DMS79 (cell line): ENCODE measurements at places on chromosomes 1 and 21.
A peak's percentile ranks its signal among the peaks of the same experiment; 100 is the strongest.

- no peak for DNase-seq
Measured at GRCh38 chr21:35593000-35593502, 467.3 kb downstream of the SETD4 start.

GRCh38 chr21:41559658-41560631 lies 52.0 kb upstream of the TMPRSS2 start:
- no peak for DNase-seq

DNA sequence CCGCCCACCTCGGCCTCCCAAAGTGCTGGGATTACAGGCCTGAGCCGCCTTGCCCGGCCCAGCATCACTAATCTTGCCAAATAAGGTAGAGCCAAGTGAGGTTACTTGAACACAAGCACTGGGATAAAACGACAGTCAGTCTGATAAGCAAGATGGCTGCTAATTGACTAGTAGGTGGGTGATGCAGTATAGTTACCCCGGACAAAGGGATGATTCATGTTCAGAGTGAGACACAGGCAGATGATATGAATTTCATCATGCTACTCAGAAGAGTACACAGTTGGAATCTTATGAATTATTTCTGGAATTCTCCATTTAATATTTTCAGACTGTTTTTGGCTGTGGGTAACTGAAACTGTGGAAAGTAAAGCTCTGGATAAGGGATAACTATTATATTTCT lies 178.4 kb downstream of the USP25 start:
- DNase-seq, result no peak

GRCh38 chr1:46547481-46548383 lies 3.7 kb downstream of the KNCN start:
- DNase-seq, result no peak

DNA sequence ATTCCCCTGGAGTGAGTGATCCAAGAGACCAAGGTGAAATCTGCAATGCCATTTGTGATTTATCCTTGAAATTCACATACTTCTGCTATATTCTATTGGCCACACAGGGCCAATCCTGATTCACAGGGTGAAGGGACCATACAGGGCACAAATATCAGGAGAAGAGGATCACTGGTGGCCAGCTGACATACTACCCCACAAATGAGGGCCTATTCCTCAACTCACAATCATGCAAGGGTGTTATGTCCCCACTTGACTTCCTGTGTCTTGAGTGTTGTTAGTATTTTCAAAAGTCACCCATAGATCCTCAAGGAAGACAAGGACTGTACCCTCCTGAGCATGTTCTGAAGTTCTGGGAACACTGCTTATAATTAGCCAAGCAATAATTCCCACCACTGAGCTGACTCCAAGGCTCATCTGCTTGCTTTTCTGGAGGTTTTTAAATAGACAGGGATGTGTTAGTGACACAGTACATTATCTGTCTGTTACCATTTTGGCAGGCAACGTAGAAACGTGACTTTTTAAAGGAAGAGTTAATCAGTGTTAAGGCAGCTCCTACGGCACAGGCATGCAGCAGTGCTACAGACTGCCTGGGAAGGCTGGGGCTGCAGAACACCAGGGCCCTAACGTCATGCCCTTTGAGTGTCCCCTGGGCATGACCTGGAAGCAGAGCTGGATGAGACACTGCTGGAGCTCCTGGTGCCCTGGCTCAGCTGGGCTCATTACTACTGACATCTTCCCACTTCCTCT lies 137.4 kb downstream of the FAM78B start:
- DNase-seq, result no peak

GRCh38 chr1:226181996-226182714 lies 4.4 kb downstream of the ACBD3 start:
- no peak for DNase-seq

GRCh38 chr1:163885510-163885909 lies 563.8 kb downstream of the NUF2 start:
- DNase-seq, result no peak

GRCh38 chr1:51843948-51844347 lies 34.6 kb downstream of the NRDC start:
- DNase-seq, result no peak

- no peak for DNase-seq
Measured at GRCh38 chr1:26828411-26828991, 2.0 kb downstream of the ZDHHC18 start.

GRCh38 chr21:32719085-32719484 lies 8.7 kb downstream of the SYNJ1 start:
- peak; percentile 85 for DNase-seq

DNA sequence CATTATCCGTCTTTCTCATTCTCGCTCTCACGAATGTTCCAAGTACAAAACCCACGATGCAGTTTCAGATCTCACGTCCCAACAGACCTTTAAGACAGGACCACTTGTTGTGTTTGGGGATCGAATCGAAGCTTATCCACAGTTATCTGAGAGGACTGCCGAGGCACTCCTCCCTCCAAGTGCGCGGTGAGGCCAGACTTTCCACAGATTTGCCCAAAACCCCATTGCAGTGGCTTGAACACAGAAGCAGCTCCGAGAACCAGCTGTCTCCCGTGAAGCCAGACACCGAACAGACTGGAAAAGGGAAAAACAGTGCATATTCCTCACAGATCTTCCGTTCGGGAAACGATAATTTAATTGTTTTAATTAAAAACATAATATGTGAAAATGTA lies 46.5 kb upstream of the COL6A2 start:
- no peak for DNase-seq

GRCh38 chr1:243528459-243529121 lies 272.7 kb downstream of the SDCCAG8 start:
- DNase-seq, result no peak
